GM10248 (cell line): ENCODE measurements at places on chromosomes 4 and X.

GRCh38 chr4:96260064-96260682 is 420.3 kb downstream of the PDHA2 start:
- no peak for DNase-seq

- no peak for DNase-seq
Measured at GRCh38 chr4:151649479-151649878, 111.3 kb downstream of the GATB start.

- no peak for DNase-seq
Measured at GRCh38 chr4:35511851-35512250, 732.5 kb downstream of the ARAP2 start.

DNA sequence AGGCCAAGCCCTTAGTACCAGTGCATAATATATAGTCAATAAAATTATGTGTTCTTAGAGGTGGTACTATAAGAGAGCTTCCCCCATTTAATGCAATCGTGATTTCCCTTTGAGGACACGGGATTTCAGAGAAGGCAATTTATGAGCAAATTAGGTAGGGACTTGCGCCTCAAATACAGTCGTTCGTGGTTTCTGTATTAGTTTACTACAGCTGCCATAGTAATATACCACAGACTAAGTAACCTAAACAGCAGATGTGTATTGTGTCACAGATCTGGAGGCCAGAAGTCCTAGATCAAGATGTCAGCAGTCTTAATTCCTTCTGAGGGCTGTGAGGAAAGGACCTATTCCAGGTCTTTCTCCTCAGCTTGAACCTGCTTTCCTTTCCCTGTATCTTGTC is 1.5 kb upstream of the PUDP start:
- peak; percentile 21 for DNase-seq

GRCh38 chr4:155745984-155746383 is 12.8 kb upstream of the GUCY1B1 start:
- no peak for DNase-seq

DNA sequence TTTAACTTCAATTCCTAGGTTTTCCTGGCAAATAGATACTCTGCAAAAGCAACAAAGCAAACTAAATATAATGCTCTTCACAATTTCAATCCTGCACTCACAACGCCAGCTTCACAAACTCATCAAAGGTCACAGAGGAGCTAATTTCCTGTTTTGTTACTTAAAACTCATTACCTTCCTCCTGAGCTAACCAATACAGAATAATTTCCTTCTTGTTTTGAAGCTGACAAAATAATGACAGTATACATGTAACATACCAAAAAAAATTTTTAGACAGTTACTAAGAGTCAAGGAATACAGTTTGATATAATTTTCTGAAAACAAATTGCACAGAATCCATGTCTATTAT is 17.9 kb downstream of the CNOT6L start:
- no peak for DNase-seq

DNA sequence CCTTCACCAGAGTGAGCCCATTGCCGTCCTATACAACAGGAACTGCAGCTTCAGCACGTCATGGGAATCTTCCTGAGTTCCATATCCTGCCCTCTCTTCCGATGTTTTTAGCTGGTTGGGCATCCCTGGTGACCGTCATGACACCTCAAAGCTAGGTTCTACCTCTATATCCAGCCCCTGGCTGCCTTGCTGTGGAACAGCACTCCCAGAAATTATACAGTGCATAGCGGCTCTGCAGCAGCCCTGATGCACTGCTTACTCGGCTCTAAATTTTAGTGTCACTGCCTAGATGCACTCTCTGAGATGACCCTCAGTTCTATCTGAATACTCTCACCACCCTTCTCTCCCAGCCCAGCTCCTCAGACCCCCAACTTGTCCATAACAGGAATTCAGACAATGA is 44.3 kb downstream of the ARHGEF38 start:
- no peak for DNase-seq

DNA sequence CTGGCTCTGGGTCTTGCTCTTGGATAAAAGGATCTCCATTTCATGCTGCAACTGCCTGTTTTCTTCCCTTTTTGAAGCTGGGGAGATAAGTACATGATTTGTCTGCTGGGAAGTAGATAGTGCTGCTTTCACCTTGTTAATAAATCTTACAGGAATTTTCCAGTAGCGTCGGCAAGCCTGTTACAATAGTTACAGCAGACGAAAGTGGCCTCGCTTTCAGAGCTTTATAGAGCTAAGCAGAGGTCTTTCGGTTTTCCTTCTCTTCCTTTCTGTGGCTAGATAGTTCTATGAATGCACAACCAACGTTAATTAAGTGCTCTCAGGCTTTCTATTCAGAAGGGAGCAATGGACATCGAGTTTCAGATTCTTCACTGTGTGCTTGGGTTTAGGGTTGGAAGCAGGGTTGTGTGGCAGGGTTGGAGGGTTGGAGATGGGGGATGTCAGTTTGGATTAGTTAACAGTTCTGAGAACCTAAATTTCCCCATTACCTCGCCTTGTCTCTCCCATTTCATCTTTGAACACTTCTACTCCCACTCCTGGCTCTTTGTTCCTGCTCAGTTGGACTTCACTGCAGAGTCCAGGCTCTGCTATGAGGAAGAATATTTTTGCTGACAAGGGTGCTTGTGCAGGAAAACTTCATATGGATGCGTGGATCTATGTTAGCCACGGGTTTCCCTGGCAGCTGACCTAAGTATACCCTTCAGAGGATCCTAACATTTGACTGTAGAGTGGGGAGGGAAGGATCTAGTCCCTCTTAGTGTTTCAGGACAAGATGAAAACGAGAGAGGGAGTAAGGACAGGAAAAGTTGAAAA is 237.9 kb downstream of the ARHGAP10 start:
- DNase-seq: no peak

GRCh38 chrX:109384699-109385098 is 97.2 kb downstream of the GUCY2F start:
- no peak for DNase-seq

GRCh38 chr4:24229978-24230377 is 340.1 kb upstream of the PPARGC1A start:
- DNase-seq: no peak

DNA sequence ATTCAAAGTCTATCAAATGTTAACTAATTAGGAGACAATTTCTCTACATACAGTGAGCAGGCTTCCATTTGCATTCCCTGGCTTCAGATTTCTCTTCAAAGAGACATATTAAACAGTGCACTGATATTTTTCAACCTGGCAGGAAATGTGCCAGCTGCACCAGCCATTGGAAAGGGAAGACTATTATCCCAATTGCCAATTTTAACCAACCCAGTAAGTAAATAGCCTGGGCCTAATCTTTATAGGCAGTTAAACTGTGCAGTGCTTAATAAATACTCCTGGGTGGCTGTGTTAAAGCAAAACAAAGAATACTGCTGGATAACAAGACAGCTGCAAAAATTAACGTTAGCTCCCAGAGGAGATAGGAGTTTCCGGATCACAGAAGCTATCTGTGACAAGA is 111.9 kb upstream of the GALNT7 start:
- DNase-seq: no peak

GRCh38 chr4:53573696-53574095 is 17.6 kb downstream of the LNX1 start:
- no peak for DNase-seq

GRCh38 chrX:112738347-112739033 is 58.8 kb upstream of the LHFPL1 start:
- DNase-seq: no peak

GRCh38 chr4:187656959-187657358 is 338.6 kb upstream of the ZFP42 start:
- DNase-seq: no peak

GRCh38 chrX:34300871-34301270 is 168.8 kb upstream of the FAM47A start:
- peak; percentile 4 for DNase-seq

- no peak for DNase-seq
Measured at GRCh38 chr4:108301545-108302251, 133.0 kb upstream of the LEF1 start.

GRCh38 chrX:23012162-23012561 is 12.4 kb downstream of the DDX53 start:
- no peak for DNase-seq

DNA sequence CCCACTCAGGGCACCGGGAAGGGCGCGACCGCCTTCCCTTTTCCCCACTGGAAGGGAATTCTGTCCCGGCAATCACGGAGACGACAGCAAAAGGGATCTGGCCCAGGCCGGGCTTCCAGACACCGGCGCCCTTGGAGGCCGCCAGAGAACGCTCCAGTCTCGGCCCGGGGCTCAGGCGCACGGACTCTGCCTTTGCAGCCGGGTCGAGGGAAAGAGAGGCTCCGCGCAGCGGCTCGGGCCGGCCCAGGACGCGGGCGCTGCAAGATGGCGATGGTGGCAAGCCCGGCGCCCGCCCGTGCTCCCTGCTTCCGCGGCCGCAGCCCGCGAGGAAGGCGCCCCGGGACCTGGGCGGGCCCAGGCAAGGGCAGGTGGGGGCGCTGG is 1.1 kb downstream of the CTBP1 start:
- no peak for DNase-seq

DNA sequence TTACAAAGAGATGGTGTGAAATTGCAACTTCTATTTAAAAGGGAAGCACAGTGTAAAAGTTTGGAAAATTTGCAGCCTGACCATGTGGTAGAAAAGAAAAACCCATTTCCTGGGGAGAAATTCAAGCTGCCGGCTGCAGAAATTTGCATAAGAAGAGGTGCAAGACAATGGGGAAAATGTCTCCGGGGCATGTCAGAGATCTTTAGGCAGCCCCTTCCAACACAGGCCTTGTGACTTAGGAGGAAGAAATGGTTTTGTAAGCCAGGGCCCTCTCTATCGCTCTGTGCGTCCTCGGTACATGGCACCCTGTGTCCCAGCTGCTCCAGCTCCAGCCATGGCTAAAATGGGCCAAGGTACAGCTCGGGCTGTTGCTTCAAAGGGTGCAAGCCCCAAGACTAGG is 40.4 kb downstream of the CCDC158 start:
- no peak for DNase-seq

- no peak for DNase-seq
Measured at GRCh38 chr4:74109116-74109869, 10.3 kb upstream of the CXCL2 start.

- DNase-seq: no peak
Measured at GRCh38 chr4:121829511-121829910, 5.8 kb upstream of the CCNA2 start.

- DNase-seq: peak; percentile 64
Measured at GRCh38 chr4:6332042-6332668, 62.5 kb downstream of the WFS1 start.

DNA sequence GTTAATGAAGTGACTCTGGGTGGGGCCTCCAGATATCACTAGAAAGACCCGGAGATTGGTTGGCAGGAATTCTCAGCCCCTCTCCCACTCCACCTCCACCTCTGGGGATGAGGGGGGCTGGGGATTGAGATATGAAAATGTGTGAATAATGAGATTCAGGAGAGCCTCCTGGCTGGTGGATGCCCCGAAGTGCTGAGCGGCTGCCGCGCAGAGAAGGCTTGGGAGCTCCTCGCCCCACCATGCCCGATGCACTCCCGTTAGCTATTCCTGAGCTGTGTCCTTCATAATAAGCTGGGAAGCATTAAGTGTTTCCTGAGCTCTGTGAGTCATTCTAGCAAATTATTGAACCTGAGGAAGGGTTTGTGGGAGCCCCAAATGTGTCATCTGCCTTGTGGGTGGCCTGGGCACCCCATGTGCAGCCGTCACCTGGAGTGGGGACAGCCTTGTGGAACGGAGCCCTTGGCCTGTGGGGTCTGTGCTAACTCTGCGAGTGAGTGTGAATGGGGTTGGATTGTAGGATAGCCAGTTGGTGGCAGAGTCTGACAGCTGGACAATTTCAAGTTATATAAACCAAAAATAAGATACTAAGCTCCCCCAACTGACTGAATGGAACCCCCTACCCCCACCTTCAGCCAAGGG is 4.4 kb upstream of the MAEA start:
- no peak for DNase-seq

- DNase-seq: no peak
Measured at GRCh38 chr4:1113311-1114009, at the start of gene RNF212. TSS of gene RNF212 (minus strand) at chr4:1113564. CDS start at chr4:1113464, 100 bp downstream.

DNA sequence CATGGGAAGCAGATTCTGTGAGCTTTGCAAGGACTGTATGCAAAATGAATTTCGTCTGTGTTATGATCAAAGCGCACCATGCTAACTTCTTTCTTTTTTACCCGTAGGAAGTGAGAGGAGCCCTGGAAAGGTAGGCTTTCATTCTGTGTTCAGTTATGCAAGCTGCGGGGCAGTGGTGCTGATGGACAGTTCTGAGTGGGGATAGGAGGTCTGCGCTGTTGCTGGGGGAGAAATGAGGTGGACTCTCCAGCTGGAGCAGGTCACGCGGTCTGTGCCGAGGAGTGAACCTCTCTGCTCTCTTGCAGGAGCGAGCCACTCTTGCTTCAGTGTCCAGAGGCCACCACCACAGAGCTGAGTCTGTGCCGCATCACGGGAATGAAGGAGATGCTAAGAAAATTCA is 4.5 kb downstream of the TRIML1 start:
- DNase-seq: no peak

- DNase-seq: no peak
Measured at GRCh38 chrX:123797543-123798447, 62.1 kb upstream of the XIAP start.

DNA sequence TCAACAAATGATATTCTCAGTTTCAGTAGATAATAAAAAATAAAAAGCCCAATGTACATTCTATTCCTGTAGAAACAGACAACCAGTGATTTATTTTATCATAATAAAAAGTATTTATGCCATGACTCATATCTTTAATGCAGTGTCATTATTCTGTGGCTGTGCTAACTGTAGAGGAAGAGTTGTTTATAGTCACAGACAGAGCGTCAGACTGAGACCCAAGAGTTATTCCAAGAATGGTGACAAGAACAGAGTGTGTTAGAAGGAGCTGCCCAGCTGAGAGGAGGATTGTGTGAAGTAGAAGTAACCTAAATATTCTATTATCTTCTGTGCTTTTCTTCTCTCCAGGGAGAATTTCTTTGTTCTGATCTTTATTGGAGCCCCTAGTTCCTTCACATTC is 210.7 kb downstream of the PPP1R2C start:
- no peak for DNase-seq

GRCh38 chr4:153832054-153832453 is 43.2 kb upstream of the SFRP2 start:
- DNase-seq: no peak

- DNase-seq: no peak
Measured at GRCh38 chrX:127011629-127012028, 192.1 kb downstream of the PRR32 start.

DNA sequence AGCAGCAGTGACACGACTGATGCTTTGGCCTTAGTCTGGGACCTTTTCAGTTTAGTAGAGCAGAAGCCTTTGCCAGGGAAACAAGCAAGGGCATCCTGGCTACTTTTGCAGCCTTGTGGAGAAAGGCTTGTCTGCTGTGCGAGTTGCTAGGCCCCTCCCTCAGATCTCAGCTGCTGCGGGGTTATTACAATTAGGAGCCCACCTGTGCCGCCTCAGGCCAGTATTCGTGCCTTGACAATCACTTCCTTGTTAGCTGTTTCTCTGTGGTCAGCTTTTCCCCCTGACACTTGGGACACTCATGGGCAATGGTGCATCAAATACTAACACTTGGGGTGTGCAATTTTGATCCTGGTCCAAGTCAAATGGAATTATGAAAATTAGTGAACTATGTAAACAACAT is 67.9 kb downstream of the SH2D1A start:
- no peak for DNase-seq

- DNase-seq: peak; percentile 21
Measured at GRCh38 chrX:19964017-19964710, 26.7 kb downstream of the BCLAF3 start.
